ENCODE measurements at places on chromosomes 12 and 14.

DNA sequence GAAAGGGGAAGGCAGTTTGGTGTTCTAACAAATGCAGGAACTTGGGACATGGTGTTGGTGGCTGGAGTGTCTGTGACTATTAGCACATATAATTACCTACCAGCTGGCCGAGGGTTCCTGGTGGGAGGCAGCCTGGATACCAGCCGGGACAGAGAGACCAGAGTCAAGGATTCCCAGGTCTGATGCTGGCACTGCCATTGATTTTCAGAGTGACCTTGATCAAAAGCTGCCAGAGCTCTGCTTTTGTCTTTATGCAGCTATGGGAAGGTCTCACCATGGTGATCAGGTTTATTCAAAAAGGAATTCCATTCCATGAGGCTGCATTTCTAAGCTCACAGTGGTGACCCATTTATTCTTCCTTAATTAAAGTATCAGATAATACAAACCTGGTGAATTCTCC, 101.0 kb upstream of the PWP1 start:
- no peak for DNase-seq

DNA sequence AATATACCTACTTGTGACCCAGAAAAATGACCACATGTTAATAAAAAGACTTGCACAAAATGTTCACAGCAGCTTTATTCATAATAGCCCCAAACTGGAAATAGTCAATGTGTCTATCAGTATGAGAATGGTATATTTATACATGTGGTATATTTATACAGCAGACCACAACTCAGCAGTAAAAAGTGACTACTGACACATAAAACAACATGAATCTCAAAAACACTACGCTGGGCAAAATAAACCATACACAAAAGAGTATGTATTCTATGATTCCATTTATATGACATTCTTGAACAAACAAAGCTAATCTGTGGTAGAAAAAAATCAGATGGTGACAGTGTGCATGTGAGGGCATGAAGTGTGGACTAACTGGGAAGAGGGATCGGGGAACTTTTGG, 35.1 kb downstream of the ARF6 start:
- no peak for DNase-seq

GRCh38 chr14:78007160-78007559, 163.0 kb upstream of the NRXN3 start:
- DNase-seq: no peak

- no peak for DNase-seq
These were observed 218.5 kb downstream of the FUT8 start for GRCh38 chr14:65631040-65631439.

DNA sequence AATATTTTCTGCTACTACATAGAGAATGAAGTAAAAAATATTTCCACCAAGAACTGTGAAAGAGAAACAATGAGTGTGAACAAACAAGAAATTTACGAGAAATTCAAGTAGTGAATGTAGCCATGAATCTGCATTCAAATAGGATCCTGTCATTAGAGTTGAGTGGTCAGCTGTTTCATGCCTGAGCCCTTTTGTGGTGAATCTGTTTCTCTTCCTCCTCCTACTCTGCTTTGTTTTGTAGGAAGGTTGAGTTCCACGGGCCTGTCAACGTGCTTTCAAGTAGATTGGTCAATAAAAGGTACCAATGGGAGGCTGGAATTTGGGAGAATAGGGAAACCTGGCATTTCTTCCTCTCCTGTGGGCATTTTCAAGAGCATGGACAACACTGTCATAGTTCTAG, 1749.6 kb upstream of the FLRT2 start:
- no peak for DNase-seq

DNA sequence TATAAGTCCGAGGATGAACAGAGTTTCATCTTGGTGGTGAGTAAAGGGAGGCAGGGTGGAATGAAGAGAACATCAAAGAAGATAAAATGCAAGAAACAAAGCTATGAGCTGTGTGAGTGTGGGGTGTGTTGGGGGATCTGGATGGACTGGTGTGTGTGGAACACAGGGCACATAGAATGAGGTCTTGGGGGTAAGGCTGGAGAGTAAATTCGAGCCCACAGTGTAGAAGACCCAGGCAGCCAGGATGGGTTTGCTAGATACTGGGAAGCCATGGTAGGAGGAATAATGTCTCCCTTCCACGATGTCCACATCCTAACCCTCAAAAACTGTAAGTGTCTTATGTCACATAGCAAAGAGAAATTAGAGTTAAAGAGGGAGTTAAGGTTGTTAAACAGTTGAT, 6.8 kb downstream of the KCNMB4 start:
- no peak for DNase-seq

DNA sequence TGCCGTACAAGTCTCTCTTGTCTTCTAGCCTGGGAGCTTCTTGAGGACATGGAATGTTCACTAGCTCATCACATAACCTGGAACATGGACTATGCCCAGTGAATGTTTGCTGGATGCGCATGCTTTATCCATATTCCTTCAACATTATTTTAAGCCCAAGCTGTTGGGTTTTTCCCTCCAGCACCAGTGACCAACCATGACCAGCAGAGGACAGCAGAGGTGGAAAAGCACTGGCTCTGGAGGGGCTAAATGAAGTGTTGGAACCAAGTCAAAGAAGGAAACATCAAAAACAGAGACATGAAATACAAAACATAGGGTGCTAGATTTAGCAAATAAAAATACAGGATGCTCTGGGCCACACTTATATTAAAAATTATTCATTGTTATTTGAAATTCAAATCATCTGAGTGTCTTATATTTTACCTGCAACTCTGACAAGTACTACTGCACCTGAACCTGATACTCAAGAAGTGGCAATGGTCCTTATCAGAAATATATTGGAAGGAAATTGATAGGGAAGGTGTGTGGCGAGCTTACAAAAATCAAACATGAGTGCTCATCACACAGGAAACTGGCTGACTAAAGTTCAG, 23.1 kb upstream of the HELB start:
- DNase-seq: peak; percentile 41

- DNase-seq: no peak
These were observed 1.1 kb downstream of the KMT5A start for GRCh38 chr12:123384994-123385376.

- DNase-seq: no peak
These were observed 71.4 kb downstream of the MNAT1 start for GRCh38 chr14:60805841-60806430.

GRCh38 chr12:63006536-63006935, 71.6 kb upstream of the PPM1H start:
- no peak for DNase-seq

DNA sequence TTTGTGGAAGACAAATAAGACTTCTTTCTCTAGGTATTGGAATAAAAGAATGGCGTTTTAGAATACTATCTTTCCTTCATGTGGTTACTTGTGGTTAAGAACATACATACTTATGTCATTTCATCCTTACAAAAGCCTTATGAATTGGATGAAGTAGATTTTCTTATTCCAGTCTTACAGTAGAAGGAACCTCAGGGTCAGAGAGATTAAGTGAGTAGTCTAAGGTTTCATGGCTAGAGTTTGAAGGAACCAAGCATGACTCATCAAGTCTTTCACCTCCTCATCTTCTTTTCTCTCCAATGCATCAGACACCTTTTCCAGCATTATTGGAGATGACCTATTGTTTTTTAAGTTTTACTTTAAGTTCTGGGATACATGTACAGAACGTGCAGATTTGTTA, 92.9 kb upstream of the NEDD1 start:
- no peak for DNase-seq

DNA sequence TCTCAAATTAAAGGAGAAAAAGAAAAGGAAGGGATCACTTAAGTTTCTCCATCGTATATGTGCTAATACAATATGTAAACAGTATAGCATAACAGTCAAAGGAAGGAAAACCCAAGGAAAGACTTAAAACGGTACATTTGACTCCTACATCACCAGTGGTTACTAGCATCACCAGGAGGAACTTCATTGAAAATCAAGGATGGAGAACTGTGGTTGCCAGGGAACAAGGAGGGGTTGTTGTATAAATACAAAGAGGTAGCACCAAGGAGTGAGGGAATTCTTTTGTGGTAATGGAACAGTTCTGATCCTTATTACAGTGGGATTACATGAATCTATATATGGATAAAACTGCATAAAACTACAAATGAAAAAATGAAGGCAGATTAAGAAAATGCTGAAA, 1.6 kb downstream of the ZFYVE26 start:
- no peak for DNase-seq

- DNase-seq: no peak
These were observed 39.3 kb downstream of the RBM19 start for GRCh38 chr12:113926788-113927187.
